ENCODE measurements at places on chromosomes 4 and X. TPM values are rescaled to one million over a fixed set of nuclear protein-coding genes. Genes with fewer than 3 reads are reported as not detected.

CDKL2 gene
- 12.7 TPM for polyA plus RNA-seq

SLC9B2 gene
- polyA plus RNA-seq, result 8.2 TPM

DNA sequence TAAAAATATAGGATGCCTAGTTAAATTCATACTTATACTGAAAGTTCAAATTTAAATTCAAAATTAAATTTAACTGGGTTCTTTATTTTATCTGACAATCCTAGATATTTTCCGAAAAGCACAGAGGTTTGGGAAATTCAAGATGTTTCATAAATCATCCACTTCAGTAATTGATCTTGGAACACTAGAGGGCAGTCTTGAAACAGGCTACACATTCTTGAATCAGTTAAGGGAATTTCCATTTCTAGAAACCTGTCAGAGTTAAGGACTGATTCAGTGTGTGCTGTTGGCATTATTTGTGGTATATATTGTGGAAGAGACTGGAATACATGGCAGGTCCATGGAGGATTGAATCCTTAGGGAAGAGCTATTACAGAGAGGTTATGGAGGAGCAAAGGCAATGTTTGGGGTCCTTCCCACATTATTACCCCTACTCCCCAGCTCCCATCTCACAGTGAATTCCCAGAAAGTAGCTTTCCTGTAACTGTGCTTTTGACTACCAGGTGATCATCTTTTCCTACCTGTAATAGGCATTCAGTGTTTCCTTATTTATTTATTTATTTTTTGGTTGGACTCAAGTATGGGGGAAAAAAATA is 92.9 kb downstream of the EGF start:
- DNase-seq, result no peak

DNA sequence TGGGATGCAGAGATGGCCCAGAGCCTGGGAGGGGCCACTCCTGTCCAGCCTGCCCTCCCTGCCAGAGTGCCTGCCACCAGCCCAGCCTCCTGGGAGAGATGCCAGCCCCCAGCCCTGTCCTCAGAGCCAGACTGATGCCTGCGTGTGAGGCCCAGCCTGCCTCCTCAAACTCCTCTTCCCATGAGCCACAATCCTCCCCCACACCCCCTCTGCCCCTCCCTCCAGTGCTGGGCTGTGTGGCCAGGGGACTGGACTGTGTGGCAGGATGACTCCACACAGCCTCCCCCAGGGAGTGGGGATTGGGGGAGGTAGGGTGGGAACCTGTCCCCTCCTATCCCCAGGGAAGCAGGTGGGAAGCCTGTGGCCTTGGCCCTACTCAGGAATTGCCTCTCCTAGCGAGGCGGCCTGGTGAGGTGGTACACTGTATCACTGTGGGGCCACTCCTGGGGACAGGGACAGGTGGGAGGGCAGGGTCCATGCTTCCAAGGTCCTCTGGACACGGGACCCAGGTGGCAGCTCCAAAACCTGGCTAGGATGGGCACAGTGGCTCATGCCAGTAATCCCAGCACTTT is 4.3 kb upstream of the SH3BP2 start:
- DNase-seq, result no peak

GRCh38 chr4:173174184-173174583 is 5.6 kb downstream of the GALNT7 start:
- no peak for DNase-seq

CT45A2 gene
- not detected for polyA plus RNA-seq

- no peak for DNase-seq
These were observed 561.2 kb upstream of the DIPK2B start for GRCh38 chrX:45761920-45762319.

DNA sequence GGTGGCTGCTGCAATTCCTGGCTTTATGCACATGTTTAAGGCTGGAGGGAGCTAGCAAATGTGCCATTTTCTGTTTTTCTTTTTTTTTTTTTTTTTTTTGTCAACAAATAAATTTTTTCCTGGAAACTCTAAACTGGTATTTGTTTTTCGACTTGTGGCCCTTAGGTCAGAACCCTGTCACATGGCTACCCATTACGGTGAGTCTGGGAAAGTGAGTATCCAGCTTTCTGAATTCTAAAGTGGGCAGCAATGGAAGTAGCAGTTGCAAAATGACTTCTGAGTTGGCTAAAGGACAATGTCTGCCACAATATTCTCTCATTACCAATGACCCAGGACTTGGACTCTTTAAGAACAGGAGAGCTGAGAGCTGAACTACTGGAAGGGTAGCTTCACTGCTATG is 225.1 kb upstream of the CENPE start:
- no peak for DNase-seq

S100P gene
- polyA plus RNA-seq, result 11.8 TPM

TRIM60 gene
- polyA plus RNA-seq, result 0.09 TPM

DNA sequence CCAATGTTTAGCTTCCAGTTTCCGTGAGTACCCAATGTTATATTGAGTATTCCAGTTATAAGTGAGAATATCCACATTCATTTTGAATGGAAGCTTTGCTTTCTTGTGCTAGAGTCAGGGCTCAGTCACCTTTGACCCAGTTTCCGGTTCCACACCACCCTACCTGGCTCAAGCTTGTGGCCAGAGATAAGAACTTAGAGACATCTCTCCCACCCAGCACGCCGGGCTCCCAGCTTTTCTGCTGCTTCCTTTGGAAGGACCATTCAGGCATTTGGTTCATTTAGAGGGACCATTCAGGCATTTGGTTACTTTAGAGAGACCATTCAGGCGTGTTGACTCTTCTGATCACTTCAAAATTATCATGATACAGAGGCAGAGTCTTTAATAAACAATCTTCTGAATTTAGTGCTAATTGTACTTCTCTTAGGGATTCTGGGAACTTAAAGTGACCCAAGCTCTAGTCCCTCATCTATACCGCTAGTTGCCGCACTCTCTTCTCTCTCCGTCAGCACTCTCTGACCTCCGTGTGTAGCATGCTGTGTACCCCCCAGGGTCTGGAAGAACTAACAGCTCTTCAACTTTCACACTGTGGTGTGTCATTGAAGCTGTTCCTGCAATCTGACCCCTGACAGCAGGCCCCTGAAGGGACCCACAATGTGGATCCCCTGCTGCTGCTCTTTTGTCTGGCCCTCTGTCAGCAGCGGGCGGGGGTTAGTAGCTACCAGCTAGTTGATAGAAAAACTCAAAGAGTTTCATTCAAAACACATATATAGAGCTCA is 943.1 kb downstream of the ARAP2 start:
- DNase-seq, result no peak

ARHGAP4 gene
- polyA plus RNA-seq, result 43.5 TPM

Measured in renal cortex interstitium (tissue), 15 donors.